ENCODE measurements at places on chromosomes 2 and 18.

- no peak for DNase-seq
Observed at GRCh38 chr2:174749793-174750192, 14.5 kb downstream of the CHRNA1 start.

DNA sequence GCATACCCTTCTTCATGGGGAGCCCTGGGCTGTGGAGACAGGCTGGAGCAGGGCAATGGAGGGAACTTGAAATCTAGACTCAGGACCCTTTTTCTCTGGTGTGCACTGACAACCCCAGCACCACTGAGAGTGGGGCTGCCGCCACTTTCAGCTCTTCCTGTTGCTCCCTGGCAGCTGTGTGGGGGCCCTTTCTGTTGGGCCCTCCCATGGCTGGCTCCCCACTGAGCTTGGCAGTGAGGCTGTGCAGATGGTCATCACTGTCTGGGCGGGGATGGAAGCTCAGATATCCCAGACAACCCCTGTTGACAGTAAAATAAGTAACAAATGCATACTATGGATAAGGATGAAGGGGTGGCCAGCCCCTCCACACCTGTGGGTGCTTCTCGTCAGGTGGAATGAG lies 6.7 kb downstream of the MYO7B start:
- DNase-seq: no peak

GRCh38 chr2:160490733-160491685 lies 2.6 kb downstream of the RBMS1 start:
- DNase-seq: no peak

- no peak for DNase-seq
Observed at GRCh38 chr2:105653302-105653701, 91.4 kb upstream of the NCK2 start.

DNA sequence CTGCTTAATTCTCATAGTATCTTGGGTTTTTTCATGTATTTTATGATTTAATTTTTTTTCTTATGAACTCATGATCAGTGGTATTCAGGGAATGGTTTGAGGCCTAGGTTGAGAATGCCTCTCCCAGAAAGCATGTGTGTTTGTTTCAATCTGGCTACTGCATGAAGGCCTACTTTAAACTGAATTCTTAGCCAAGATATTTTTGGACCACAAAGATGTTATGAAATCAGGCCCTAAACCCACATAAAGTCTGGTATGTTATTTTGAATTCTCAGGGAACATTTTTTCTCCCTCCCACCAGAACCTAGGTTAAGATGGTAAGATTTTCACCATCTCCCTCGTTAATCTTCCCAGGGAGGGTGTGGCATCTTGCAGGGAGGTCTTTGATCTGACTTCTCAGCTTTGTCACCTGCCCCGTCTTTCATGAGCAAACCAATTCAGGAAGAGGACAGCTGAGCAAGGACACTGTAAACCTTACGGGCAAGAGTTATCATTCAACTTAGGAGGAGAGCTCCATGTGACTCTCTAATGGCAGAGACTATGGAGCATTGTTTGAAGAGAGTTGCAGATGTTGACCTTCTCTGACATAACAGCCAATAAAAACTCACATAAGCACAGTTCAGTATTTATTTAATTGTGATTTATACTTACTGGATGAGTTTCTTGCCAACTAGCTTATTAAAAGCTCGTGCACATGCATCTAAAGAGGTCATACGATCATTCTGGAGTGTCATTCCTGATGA lies 21.3 kb upstream of the ACKR3 start:
- DNase-seq: no peak

- no peak for DNase-seq
Observed at GRCh38 chr2:197280015-197280702, 30.4 kb downstream of the ANKRD44 start.

DNA sequence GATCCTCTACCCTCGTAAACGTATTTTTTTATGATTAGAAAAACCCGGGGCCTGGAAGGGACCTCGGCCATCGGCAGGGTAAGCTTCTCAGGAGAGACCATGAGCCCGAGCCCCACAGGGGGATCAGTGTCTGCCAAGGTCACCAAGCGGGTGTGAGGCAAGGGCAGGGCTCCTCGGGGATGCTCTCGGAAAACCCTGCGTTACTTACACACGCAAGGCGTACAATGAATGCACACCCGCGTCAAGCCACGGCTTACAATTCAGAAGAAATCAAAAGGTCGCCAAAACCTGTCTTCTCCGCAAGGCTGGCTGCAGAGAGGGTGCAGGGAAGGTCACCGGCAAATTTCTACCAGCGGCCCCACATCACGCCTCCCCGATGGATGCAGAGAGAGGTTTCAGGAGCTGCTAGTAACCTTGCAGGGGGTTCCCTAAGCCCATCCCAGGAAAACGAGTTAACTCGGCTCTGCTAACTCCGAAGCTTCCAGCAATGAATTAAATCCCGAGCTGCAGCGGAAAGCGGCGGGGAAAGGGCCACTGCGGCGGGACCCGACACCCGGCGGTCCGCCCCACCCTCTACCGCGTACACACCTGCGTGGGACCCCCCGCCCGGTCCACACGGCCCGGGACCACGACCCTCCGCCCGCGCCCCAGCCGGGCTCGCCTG lies 638 bp downstream of the ST3GAL5 start:
- DNase-seq: no peak

GRCh38 chr18:31587529-31587928 lies 4.1 kb upstream of the TTR start:
- no peak for DNase-seq

- DNase-seq: no peak
Observed at GRCh38 chr18:57003342-57003741, 143.5 kb upstream of the BOD1L2 start.

DNA sequence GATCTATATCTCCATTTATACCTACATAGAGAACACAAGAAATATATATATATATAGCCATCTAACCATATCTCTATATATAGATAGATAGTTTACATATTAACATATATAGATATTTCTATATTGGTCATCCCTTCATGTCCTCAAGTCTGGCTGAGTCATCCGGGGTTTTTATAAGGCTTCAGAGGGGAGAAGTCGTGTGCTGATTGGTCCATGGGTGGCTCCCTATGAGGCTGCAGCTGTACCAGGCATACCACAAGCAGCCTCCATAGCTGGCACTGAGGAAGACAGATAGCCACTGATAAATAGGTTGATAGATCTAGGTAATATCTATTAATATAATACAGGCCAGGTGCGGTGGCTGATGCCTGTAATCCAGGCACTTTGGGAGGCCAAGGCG lies 618.3 kb upstream of the SETBP1 start:
- no peak for DNase-seq

- DNase-seq: no peak
Observed at GRCh38 chr2:25853038-25853638, 25.1 kb downstream of the ASXL2 start.

DNA sequence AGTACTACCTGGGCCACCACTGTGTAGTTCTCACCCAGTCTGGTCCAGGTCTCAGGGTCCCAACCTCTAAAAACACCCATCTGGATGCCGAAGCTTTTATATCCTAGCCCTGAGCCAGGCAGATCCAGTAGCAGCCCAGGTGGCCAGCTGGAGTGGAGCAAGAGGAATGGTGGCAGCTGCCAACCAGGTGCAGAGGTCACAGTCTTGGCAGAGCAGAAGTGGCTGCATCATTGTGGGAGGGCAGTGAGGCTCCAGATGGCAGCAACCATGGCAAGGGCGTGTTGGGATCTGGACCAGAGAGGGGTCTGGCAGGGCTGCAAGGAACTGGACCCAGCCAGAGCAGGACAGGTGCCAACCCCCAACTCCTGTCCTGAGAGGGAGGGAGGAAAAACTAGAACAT lies 72.2 kb upstream of the AGAP1 start:
- DNase-seq: no peak

- DNase-seq: peak; percentile 87
Observed at GRCh38 chr2:218301176-218301819, 9.0 kb upstream of the TMBIM1 start.

DNA sequence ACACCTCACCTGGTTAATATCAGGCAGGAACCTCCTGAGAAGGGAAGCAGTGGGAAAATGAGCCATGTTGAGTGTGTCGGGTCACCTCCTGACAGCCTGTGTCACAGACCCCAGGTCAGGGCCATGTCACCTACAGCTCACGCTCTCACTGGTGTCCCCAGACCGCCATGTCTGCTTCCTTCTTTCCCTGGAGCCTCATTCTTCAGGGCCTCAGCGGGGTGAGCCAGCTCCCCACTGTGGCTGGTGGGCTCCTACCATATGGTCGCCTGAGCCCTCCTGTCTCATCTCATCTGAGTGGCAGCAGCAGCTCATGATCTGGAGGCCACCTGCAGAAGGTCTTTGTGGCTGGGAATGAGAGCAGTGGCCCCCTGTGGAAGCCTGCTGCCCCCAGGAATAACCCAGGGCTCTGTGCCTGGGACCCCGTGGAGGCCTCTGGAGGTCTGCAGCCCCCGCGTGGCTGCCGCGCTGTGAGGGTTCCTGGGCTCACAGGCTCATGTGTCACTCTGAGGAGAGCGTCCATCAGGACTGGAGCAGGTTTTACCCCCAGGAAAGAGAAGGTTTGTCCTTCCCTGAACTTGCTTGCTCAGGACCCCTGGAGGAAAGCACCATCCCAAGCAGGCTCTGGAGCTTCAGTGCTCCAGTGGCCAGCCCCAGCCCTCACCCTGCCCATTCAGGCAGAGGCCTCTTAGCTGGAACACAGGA lies 56.4 kb downstream of the FAM168B start:
- peak; percentile 45 for DNase-seq

DNA sequence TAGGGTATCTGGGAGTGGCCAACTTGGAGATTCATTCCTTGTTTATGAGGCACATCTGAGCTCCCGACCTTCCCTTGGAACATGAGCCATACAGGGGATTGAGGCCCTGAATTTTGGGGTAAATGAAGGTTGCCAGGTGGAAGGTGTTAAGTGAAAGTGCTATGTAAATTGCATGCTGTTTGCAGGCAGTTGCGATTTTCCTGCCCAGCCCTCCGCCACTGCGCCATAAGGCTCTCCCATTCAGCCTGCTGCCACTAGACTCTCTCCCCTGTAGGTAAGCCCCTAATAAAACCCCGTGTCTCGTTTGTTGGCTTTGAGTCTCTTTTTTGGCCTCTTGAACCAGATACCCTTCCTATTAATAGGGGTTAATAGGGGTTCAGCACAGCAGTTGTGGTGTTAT lies 33.8 kb downstream of the PCARE start:
- no peak for DNase-seq

GRCh38 chr2:218904176-218904575 lies 23.5 kb downstream of the WNT10A start:
- DNase-seq: no peak

DNA sequence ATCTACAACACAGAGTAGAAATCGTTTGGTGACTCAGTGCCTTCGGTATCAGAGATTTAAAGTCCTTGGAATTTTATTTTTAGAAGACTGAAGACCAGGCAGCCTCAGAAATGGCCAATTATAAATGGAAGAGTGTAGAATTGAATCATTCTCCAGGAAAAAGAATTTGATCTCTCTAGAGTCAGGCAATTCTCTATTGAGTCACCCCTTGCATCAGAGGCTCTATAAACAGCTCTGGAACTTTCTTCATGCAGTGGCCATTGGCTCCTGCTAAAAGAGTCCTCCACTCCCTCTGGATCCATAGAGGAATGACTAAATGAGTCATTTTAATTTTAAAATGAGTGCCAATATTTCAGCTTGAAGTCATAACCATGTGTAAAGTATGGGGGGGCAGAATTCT lies 816.2 kb downstream of the TDRD15 start:
- DNase-seq: no peak

DNA sequence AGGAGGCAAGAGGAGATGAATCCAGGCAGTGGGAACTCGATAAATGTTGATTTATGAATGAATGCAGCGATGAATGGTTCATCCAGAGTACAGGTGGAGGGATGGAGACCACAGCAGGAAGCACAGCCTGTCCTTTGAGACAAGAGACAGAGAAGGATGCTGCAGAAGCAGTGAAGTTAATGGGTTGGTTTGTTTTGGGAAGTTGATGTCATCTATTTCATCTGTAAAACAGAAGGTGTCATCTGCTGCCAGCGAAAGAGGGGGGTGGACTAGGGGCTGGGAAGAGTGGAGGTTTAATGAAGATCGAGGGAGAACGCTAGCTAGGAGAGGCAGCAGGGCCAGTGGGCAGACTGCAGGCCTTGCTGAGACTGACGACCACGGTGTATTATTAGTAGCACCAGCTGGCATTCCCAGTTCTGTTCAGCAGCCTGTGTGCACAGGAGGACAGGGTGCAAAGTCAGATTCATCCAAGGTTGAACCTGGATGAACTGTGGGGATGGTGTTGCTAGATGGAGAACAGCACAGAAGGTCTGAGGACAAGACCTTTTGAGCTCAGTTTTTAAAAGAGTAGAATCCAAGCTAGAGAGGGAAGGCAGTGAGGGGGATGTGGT lies 120.3 kb upstream of the CAPN13 start:
- no peak for DNase-seq

- DNase-seq: no peak
Observed at GRCh38 chr2:236840857-236841256, 244.8 kb upstream of the COPS8 start.

DNA sequence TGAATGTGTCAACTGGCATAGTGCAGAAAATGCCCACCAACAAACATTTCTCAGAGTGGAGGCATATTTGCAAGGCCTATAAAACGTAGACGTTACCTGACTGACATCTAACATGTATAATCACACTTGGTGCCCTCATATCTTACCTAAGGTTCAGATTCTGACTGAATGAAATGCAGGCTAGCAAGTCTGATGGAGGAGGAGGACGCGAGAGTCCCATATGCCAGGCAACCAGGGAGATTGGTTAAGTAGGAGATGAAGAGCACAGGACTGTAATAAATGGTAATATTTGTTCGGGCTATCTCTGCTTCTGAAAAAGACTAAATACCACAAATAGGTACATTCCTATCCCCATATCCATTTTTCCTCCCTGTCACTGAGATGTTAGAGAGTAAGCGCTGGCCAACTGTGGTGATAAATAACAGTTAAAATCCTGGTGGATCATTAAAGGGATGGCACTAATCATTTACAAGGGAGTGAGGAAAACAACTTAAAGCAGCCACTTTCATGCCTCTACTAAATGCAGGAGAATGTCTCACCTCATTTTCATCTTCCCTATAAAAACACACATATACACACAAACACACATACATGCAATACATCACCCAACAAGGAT lies 217.2 kb downstream of the TMEM163 start:
- DNase-seq: no peak

GRCh38 chr2:160286551-160286950 lies 86.5 kb upstream of the ITGB6 start:
- no peak for DNase-seq

Measured in type B pancreatic cell (in vitro differentiated cells).